ENCODE measurements at places on chromosomes 6 and 20.

DNA sequence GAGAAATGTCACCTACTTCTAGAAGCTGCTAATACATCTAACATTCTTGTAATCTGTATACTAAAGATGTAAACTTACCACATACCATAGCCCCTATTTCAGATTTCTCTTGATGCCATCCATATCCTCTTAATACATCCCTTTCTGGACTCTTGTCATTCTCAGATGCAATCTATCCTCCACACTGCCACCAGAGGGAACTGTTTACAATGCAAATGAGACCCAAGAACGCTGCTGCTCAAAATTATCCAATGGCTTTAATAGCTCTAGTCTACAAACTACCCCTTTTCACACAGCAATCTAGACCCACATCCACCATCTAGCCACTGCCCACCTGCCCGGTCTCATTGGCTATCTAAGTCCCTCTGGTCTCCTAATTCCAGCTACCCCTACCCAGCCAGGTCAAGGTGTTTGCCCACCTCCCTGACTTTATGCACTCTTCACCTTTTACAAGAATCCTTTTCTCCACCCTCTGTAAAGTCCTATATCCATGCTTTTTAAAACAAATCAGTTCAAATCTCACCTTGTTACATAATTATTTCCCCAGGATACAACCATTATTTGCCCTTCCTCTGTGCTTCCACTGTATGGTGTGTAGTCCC lies 14.8 kb downstream of the FAXC start:
- DNase-seq = no peak

- no peak for DNase-seq
These were observed 41.9 kb upstream of the NOL4L start for GRCh38 chr20:32626859-32627636.

GRCh38 chr20:11045412-11046175 lies 371.8 kb upstream of the JAG1 start:
- DNase-seq = no peak

DNA sequence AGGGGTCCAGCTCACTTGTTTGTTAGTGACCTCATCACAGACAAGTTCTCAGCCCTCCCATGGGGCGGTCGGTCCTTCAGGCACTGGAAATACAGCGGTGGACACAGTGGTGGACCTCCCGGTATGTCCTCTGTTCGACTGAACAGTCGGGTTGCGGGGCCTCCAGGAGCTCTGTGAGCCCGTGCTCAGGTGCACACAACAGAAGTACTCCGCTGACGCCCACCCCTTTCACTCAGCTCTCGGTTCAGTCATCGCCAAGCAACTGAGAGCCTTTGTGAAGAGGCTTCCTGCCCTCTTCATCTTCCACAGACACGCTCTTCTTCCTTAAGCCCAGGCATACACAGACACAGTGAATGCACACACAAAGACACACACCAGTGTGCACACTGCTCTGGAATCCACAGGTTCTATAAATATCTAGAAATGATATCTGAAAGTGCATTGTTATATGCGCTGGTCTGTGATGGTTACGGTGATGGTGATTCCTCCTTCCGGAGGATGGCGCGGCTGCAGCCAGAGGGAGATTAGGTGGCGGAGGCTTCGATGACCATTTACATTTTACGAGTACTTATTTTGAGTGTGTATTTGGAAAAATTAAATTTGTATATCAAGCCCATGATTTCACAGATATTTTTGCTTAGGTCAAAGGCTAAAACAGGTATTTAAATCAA lies 46.8 kb upstream of the BHLHE23 start:
- no peak for DNase-seq

DNA sequence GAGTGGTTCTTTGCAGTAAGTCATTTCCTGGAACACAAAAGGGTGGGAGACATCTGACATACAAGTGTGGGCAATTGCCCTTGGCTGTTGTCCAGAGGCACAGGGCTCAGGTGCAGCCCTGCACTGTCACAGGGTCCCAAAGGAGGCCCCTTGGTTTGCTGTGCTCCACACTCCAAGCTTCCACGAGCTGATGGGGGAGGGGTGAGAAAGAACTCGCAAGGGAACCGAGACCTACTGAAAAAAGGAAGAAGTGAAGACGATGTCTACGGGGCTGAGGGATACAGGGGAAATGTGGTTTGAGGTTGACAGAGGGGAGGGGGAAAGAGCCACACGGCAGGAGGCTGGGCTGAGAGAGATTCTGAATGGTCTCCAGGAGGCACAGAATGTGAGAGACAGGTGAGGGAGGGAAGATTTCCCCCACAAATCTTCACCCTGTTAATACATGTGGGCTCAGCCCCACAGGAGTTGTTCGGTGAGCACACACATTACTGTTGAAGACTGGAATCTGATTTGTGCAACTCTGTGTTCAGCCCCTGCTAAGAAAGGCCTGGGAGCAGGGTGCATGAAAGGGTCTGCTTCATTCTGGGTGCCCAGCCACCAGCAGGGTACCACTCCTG lies 123.4 kb downstream of the LY86 start:
- no peak for DNase-seq

DNA sequence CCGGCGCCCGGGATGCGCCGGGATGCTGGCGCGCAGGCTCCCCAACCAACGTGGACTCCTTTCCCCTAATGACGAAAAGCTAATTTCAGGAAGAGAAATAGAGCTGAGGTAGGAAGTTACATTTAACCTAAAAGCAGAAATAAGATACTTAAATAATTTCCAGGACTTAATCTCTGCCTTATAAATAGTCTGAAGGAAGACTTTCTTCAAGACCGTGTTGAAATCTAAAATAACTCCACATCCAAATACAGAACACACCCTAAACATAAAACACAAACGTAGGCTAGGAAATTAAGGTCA lies 1.3 kb downstream of the ASF1A start:
- DNase-seq = no peak

DNA sequence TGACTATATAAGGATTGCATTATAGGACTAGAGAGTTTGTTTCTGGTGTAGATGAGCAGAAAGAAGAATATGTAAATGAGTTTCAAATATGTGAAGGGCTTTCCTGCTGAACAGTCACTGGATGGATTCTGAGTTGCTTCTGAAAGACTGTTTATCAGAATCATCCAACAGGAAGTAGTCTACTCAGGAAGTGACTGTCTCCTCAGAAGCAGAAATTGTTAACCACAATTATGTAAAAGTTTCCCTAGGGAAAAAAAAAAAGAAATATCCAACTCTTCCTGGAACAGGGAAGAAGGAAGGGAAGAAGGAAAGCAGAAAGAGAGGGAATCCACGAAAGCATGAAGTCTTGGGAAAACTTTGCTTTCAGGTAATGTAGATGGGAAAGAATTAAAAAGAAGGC lies 138.9 kb downstream of the TENT5A start:
- DNase-seq = no peak

DNA sequence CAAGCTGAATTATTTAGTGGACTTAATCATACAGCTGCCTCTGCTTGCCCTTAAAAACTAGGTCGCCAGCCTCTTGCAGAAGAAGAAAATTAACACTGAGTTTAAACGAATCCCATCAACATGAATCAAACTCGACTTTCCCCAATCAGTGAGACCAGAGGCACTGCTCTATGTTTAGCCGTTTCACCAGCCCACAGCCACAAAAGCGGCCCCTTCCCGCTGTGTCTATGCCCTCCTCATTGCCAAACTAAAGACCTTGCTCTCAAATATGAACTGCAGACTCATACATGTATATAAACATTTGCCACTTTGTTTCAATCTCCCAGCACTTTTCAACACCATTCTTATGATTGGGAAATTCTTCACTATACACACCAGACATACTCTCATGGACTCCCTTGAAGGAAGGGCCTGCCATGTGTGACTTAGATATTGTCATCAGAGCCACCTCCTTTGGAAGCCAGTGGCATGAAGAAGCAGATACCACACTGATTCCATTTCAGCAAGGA lies 105.8 kb upstream of the ADGRF1 start:
- no peak for DNase-seq

GRCh38 chr20:19451923-19452295 lies 239.5 kb downstream of the SLC24A3 start:
- DNase-seq = no peak

GRCh38 chr6:30450909-30451841 lies 38.1 kb upstream of the HLA-E start:
- DNase-seq = no peak

DNA sequence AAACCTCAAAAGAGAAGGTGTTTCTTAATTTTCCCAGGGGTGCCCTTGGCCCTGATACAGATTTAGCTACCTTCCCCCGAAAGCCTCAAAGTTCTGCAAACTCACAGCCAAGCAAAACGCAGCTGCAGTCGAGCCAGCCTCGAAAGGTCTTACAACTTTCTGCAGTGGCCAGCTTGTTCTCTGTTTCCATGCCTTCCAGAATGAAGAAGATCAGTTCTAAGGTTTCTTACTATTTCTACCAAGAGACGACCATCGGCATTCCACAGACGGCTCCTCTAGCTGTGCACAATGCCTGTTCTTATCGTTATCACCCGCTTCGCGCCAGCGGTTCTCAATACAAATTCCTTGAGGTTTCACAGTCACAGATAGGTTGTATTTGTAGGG lies 28.5 kb upstream of the CCR6 start:
- DNase-seq = no peak

DNA sequence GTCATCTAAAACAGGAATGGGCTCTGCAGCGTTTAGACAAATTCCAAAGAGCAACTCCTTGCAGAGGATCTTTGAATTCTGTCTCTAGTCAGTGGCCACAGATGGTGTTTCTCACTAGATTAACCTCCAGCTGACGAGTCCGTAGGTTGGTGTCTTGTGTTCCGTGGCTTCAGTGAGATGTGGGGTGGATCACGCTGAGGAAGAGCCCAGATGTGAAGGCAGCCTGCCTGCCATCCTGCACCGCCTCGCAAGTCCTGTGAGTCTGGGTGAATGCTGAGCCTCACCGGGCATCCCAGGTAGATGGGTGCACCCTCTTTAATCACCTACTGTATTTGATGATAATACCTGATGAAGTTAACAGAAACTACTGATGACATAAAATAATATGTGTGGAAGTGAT lies 70.4 kb downstream of the THBS2 start:
- no peak for DNase-seq

DNA sequence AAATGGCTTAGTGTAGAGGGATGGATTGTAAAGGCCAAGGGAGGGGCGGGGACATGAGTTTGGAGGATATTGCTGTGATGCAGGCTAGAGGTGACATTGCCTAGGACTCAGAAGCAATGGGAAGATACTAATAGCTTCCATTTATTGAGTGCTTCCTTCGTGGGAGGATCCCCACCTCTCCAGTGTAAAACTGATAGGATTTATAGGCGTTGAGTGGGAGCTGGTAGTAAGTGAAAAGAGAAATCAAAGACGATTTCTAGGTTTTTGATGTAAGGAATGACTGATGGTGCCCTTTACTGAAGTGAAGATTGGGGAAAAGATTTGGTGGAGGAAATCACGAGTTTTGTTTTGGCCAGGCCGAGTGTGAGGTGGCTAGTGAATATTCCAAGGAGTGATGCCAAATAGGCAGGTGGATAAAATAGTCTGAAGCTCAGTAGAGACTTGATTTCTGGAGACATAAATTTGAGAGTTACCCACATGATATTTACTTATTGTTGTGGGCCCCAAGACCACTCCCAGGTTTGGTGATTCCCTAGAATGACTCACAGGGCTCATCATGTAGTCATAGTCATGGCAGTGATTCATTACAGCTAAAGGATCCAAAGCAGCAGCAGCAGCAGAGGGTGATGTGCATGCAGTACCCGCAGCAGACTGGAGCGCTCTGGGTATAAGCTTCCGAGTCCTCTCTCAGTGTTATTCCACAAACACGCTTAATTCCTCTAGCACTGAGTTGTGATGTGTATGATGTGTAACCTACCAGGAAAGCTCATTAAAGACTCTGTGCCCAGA lies 10.2 kb downstream of the RPRD1B start:
- DNase-seq = no peak

All from esophagus squamous epithelium (tissue), 5 donors.